ENCODE measurements at places on chromosomes 1 and 21.
A peak's percentile ranks its signal among the peaks of the same experiment; 100 is the strongest.

- no peak for DNase-seq
Observed at GRCh38 chr1:89942825-89943658, 51.9 kb upstream of the ZNF326 start.

DNA sequence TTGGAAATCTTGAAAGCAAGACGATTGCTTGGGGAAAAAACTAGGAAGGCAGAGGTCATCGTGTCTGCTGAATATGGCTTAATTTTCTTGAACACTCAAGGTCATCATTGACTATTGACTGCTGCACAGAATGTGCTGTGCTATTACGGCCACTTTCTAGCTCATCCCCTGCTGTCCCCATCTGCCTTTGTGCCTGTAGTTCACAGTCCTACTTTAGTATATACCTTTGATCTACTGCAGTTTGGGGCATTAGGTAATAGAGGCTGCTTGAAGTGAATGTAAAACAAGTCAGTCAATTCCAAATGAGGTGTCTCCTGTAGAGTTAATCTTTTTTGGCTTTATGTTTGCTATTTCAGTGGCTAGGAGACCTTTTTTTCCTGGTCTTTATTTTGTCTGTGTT, 8.3 kb downstream of the RAB4A start:
- DNase-seq = no peak

DNA sequence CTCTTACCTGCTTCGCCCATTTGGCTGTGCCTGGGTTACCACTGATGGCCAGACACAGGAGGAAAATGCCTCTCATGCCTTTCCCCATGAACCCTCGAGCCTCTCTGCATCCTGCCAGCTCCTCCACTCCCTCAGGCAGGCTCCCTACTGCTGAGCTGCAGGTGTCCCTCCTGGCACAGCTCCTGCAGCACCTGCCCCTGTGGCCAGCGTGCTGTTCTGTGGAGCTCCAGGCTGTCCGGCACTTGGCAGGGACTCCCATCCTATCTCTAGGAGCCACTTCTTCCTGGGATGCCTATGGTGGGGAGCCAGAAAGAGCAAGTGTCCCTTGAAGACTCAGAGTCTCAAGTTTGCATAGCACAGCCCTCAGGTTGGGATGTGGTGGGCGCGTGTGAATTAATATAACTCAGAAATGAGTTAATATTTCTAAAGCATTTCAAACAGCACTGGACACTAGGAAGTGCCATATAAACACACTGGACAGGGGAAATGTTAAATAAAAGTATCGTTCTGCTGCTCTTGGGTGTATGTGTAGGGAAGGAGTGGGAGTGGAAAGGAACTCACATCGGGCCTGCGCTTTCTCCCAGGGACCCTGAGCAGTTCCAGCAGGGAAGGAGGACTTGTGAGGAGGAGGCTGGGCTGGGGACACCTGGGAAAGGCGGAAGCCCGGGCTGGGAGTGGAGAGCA, 2.7 kb downstream of the LRRC71 start:
- DNase-seq = no peak

DNA sequence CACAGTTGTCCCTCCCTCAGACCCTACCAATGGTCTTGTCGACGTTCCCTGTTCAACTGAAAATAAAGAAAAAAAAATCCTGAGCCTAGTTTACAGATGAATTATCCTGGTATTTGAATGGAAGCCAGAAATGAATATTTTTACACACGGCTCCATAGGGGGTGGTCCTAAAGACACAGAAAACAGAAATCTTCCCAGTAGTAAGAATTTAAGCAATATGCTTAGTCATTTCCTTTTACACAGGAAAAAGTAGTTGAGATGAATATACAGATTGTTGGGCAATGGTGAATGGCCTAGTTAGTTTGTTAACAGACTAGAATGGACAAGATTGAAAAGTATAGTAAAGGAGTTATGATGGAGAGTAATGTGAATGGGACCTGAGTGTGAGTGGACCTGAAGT, 67.4 kb downstream of the RGS18 start:
- no peak for DNase-seq

DNA sequence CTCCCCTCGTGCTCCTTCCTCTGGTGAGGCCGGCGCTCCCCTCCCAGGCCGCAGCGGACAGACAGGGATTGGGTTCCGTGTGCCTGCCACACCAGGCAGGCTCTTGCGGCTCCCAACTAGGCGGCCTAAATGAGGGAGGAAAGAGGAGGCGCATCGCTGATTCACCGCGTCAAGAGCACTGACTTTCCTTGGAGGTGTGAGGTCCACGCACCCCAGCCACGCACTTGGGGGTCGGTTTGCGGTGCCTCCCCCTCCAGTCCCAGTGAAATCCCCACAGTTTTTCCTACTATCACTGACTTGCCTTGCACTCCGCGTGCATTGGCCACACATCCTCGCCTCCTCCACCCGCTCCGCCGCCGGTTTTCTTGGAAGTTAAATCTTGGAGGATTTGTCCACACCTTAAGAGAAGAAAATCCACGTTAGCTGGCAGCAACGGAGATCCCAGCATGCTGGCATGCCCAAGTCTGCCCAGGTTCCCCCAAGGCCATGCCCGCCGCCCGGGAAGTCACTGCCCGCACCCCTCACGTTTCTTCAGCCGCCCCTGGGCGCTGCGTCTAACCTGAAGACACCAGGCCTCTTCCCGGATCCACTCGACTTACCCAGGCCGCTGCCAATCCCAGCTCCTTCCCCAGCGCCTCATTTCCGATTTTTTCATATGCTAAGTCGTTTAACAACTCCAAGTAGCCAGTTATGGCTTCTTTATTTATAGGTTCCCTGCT, 1.1 kb upstream of the FOXD3 start:
- DNase-seq = no peak

GRCh38 chr1:246639732-246640131, 73.5 kb downstream of the CNST start:
- DNase-seq = no peak

- no peak for DNase-seq
Observed at GRCh38 chr1:21541835-21542234, 32.6 kb downstream of the ALPL start.

DNA sequence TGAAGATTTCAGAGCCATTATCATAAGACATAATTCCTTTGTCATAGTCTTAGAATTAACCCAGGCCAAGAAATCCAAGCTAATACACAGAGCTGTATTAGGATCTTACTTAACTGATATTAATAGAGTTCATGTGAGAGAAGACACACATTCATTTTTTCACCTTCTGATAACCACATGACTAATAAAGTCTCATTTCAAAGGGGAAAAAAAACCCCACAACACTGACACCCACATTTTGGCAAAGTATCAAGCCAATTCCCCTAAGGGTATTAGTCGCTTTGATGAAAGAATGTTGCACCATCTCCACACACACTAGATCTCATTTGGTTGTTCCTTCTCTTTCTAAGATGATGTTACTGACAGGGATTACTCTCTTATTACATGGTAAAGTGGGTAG, 344.4 kb upstream of the ESRRG start:
- no peak for DNase-seq

GRCh38 chr21:44816761-44817505, 929 bp downstream of the SUMO3 start:
- no peak for DNase-seq

- DNase-seq = peak; percentile 86
Observed at GRCh38 chr1:155062702-155063411, 683 bp upstream of the EFNA4 start.

- DNase-seq = no peak
Observed at GRCh38 chr1:229582011-229582694, 23.6 kb upstream of the ABCB10 start.

DNA sequence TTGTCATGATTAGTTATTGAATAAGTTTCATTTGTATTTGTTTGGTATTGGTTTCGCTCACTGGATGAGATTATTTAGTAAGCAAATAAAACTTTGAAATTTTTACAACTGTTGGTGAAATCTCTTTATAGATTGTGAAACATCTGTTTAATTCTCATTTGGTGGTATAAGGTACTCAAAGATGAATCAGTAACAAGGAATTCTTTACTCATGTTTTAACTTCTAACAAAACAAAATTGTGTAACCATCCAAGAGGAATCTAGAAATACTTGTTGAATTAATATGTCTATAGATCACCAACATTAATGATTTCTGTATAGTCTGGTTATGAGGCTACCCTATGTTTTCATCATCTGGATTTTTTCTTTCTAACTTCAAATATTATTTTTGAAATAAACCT, 62.8 kb upstream of the USP25 start:
- DNase-seq = no peak

DNA sequence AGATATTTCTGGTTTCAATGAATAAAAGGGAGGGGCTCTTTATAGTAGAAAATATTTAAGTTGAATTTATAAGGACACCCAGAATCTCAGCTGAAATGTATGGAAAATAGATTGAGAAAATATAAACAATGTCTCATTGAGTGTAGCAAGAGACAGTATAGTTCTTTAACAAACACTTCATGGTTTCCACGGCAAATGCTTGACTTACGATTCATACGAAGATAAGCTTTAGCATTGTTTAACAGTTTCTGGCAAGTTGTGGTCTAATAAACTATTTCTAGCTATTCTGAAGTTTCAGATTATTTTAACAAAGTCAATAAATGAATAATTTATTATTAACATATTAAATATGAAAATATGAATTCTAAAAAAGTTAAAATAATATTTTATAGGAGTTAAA, 1419.4 kb downstream of the KCNT2 start:
- DNase-seq = no peak

DNA sequence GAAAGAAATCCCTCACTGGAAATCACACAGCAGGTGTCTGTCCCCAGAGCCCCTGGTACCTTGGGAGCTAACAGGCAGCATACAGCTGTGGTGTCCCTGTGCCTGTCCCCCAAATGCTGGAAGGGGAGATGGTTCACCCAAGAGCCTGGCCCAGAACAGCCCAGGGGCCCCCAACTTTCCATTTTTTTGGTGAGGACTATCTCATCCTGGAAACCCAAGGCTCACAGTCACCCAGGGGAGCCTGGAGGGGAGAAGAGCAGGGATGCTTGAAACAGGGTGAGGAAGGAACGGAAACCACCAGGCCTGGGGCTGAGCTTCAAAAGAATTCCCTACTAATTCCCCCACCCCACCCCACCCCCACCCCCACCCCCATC, 3.6 kb downstream of the SDC3 start:
- no peak for DNase-seq

GRCh38 chr21:26806801-26807295, 38.4 kb downstream of the ADAMTS1 start:
- DNase-seq = no peak

- DNase-seq = no peak
Observed at GRCh38 chr21:46557469-46557868, 47.4 kb downstream of the S100B start.

DNA sequence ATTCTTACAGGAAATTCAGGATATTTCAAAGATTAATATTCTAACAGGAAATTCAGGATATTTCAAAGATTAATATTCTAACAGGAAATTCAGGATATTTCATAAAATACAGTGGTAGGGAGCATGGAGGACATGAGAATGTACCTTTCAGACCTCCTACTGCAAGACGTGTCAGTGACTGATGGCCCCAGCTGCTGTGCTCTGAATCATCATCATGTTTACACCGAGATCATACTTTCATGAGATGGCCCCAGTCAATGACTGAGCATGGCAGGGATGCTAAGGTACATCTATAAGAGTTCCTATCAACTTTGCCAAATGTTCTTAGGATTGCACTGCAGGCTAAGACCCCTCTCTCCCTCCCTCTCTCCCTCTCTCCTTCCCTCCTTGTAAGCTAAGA, 69.0 kb downstream of the HFM1 start:
- DNase-seq = no peak

GRCh38 chr1:150881331-150882070, 5.1 kb upstream of the ARNT start:
- DNase-seq = no peak

- no peak for DNase-seq
Observed at GRCh38 chr1:55196433-55197035, 18.6 kb downstream of the USP24 start.

- peak; percentile 64 for DNase-seq
Observed at GRCh38 chr1:9539829-9540550, 725 bp downstream of the SLC25A33 start.

GRCh38 chr1:199041173-199041914, 402.5 kb downstream of the PTPRC start:
- peak; percentile 11 for DNase-seq

DNA sequence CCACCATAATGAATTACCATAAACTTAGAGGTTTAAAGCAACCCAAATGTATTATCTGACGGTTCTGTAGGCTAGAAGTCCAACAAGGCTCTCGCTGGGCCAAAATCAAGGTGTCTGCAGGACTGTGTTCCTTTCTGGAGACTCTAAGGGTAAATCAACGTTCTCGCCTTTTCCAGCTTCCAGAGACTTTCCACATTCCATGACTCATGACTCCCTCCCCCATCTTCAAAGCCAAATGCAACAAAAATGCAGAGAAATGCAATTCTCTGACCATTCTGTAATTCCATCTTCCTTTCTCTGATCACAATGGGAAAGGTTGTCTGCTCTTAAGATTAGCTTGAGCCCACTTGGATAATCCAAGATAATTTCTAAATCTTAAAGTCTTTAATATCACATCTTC, 287.1 kb downstream of the LTN1 start:
- DNase-seq = no peak

DNA sequence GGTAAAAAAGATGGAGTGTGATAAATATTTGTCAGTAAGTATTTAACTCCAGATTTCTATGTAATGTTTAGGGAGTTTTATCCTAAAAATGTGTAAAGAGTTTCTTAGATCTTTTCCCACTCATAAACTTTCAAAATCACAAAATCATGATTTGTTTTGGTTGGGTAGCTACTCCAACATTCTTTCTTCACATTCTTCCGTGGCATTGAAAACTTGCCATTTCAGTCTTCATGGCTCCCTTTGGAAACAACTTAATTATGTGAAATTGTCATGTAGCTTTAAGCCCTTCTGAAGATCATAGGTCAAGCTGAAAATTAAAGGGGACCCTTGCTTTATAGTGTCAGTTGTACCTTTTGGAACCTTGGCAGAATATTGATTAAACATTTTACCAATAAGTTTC, 73.2 kb downstream of the ADGRL2 start:
- no peak for DNase-seq

GRCh38 chr1:199218533-199218932, 579.7 kb downstream of the PTPRC start:
- no peak for DNase-seq

DNA sequence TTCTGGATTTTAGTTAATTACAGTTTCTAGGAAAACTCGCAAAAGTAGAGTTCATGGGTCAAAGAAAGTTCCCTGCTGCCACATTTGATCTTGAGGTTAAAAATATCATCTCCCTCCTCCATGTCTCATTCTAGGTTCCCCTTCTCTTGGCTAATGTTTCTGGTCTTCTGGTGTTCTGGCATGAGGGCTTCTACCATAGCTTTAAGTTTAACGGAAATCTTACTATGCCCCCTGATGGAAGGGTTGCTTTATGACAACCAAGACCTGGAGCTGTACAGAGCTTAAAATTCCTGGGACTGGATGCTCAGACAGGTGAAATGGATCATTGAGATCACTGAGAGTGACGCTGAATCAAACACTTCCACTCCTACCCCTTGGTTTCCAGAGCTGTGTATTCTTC, 1881.7 kb downstream of the MRPL39 start:
- no peak for DNase-seq

DNA sequence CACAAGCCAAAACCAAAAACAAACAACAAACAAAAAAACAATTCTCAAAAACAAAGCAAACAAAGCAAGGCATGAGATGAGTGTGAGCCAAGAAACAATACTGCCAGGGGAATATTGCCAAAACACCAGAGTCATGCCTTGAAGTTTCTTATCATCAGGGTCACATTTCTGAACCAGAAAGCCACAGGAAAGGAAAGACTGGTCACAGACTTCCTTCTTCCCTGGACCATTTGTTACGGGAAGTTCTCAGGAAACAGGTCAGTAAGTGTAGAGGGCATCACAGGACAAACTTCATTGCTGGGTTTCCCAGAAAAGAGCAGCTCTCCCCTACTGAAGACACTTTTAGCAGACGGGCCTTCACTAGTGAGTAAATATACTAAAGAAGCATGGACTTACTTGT, 191.2 kb downstream of the GABPA start:
- DNase-seq = no peak

- no peak for DNase-seq
Observed at GRCh38 chr1:214638459-214638807, 35.4 kb downstream of the CENPF start.

Measured in activated T-cell treated with anti-CD3 and anti-CD28 coated beads, Interleukin-2, amount 50 U/mL, for 72 hours (primary cell).